Cardiac muscle cell (in vitro differentiated cells and primary cell): ENCODE measurements at places on chromosomes 11 and 22. TPM values are rescaled to one million over a fixed set of nuclear protein-coding genes. Genes with fewer than 3 reads are reported as not detected.

KCNJ1 gene
- total RNA-seq = not detected in 2 replicates

HIC2 gene
- 23.5 and 34.5 TPM in 2 replicates for total RNA-seq

MYBPC3 gene
- 489 and 605 TPM in 2 replicates for total RNA-seq

BUD13 gene
- 19.5 and 19.8 TPM in 2 replicates for total RNA-seq

ANKK1 gene
- 0.09 and 0.18 TPM in 2 replicates for total RNA-seq
